ENCODE measurements at places on chromosomes 7 and 10.

DNA sequence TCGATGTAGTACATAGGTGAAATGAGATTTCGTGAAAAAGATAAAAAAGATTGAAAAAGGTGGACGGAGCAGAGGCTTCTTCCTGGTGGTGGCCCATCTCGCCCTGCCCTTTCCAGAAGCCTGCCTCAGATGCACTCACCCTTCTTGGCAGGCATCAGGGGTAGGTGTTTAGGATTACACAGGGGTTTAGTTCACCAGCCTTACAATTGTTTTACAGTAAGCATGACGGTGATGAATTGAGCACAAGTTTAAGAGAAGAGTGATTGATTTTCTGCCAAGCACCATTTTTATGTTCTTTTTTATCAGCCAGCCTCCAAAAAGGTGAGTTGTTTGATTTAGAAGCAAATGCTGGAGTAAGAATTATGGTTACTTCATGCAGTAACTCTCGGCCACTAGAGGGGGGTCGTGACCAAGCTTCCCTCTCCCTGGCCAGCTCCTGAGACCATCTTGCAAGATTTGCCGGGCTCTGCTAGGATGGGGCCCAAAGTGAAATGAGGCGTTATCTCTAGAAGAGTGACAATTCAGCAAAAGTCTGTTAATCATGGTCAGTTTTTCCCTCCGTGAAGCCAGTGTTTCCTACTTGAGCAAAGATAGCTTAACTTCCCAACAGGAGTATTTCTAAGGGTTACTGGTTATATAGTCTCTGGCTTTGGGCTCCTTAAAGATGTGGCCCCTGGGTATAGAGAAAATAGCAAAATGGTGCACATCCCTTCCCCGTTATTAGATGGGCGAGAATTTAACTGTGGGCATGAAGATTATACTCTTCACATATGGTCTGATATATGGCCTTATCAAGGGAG lies 228.8 kb downstream of the BMPER start:
- DNase-seq = no peak

- no peak for DNase-seq
Observed at GRCh38 chr7:68679459-68680234, 918.6 kb upstream of the AUTS2 start.

DNA sequence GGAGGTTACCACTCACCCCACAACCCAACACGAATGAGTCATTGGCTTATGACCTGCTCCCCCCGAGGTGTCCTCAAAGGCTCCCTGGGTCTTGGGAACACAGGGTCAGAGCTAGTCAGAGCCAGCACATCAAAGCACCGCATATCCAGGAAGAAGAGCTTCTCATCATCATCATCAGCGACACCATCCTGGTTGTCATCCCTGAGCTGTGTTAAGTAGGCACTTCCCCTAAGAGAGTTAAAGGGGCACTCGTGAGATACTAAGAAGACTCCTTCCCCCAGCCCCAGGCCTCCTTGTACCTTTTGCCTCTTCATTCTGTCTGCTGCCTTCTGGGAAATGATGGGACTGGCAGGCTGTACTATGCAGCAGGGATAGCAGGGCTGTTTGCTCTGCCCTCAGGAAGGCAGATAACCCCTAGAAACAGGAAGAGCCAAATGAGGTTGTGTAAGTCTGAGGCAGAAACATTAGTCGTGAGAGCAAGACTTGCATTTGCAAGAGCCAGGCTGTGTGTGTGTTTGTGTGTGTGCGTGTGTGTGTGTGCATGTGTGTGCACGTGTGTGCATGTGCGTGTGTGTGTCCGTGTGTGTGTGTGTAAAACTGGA lies 11.1 kb upstream of the CPA1 start:
- DNase-seq = no peak

- no peak for DNase-seq
Observed at GRCh38 chr10:130411496-130412085, 275.4 kb downstream of the GLRX3 start.

DNA sequence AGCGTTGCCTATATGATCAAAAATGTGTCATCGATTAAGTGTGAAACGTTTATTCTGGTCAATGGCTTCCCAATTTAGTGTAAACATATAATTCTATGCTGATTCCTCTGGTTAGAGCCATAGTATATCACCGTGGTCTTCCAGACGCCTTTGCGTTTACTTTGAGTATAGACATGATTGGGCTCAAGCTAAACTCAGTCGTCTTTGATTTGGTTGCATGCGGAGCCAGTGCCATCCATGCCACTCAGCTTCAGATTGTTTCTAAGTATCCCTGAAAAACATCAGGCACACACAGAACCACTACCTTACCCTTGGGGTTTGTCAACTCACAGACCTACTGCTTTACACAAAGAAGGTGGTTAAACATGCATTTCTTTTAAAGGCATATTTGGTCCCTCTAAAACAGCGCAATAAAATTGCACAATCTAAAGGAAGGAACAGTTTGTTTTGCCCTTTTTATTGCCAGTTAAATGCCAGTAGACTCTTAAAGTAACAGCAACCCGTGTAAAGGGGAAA lies 273.6 kb upstream of the KLF6 start:
- no peak for DNase-seq

- DNase-seq = no peak
Observed at GRCh38 chr7:154644366-154644765, 358.6 kb downstream of the PAXIP1 start.

- DNase-seq = no peak
Observed at GRCh38 chr7:44071726-44072363, 6.5 kb upstream of the PGAM2 start.

Data from stimulated activated CD8-positive, alpha-beta memory T cell treated with anti-CD3 and anti-CD28 coated beads, Interleukin-12 subunit alpha, Interleukin-12 subunit beta, amount 100 ng/mL, for 1 hour (primary cell).